ENCODE measurements at places on chromosomes 5 and 9.

DNA sequence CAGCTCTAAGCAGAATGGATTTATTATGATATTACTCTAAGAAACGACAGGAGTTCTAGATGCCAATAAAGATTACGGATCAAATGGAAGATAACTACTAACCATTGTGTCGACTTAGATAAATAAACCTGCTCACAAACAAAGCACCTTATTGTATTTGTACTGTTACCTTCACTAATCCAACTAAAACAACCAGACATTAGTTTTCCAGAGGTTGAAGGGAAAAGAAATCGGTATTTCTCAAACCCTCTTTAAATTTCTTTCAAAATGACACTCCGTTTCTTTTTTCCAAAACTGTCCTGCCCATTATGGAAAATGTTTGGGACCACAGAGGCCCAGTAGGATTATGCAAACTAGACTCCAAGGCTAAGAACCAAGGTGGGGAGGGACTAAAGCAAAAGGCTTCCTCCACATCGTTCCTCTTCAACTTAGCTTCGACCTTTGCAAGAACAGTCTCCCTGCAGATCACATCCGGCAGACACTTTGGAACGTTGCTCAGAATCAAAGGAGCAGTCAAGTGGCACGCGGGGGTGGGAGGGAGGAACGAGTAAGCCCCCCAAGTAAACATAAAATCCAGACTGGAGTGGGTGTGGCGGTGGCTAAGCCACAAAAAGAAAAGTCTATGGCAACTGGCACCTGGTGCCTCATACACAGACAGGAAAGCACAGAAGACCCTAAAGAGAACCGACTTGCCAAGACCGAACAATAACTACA, 2.7 kb downstream of the MLLT3 start:
- DNase-seq, result no peak

DNA sequence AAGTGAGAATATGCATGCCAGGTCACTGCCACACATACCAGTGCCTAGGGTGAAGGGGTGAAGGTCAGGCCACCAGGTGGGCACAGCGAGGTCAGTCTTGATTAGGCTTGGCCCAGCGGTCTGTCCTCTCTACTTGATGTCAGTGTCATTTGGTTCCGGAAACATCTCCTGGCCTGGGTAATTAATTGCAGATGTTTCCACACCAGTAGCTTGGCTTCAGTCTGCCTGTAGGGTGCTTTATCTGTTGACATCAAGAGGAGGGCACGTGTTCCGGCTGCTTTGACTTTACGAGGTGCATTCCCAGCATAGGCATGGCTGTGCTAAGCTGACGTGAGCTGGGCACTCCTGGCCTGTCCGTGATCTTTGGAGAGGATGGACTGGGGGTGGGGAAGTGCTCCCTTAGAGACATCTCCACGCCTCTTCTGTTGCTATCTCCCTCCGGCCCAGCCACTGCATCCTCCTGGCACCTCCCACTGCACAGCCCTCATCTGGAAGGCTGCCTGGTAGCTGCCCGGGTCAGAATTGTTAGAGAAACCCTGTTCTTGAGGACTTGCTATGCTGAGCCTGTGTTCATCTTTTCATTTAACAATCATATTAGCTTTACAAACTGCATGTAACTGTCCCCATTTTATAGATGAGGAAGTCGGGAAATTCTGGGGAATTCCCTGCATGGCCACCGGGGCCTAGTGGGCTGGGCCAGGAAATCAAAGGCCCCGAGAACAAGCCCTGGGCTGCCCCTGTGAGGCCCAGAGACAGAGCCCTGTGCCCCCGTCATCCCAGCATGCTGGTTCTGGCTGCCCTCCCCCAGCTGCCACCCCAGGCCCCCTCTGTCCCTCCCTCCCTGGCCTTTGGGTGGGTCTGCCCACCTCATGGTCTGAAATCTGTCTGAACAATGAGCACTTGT, 29.1 kb downstream of the JADE2 start:
- peak; percentile 70 for DNase-seq

GRCh38 chr9:101387871-101388506, 3.2 kb upstream of the BAAT start:
- DNase-seq, result no peak

GRCh38 chr5:122089096-122090013, 11.3 kb upstream of the LOX start:
- DNase-seq, result no peak

DNA sequence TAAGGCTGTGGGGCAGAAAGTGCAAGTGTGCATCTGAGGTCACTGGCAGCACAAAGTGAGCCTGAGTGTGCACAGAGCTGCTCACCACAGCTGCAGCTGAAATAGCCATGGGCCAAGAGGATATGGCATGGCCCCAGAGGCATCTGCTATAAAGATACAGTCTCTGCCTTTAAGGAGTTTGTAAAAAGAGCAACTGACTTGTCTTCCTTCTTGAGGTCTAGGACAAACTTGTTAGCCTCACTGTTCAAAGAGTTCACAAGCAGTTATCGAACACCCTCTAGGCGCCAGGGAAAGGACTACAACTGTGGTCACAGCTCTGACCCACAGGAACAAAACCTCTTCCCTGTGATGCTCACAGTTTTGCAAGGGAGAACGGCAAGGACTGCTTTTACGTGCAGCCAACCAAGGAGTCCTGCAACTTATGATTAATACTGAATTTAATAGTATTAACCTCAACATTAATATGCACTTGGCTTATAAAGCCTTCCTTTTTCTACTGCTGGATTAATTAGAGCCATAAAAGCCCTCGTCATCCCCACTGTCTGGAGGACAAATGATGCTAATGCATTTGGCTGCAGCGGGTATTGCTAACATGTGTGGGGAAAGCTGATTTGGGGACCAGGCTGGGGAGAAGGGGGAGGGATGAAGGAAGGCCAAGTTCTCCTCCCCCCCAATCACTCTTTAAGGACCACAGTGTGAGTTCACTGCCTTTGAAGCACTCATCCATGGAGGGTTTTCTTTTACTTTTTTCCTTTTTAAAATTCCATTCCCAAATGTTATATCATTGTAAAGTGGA, 189.8 kb upstream of the TRIM32 start:
- no peak for DNase-seq

- DNase-seq, result no peak
Observed at GRCh38 chr5:154228696-154229095, 38.2 kb downstream of the GALNT10 start.

DNA sequence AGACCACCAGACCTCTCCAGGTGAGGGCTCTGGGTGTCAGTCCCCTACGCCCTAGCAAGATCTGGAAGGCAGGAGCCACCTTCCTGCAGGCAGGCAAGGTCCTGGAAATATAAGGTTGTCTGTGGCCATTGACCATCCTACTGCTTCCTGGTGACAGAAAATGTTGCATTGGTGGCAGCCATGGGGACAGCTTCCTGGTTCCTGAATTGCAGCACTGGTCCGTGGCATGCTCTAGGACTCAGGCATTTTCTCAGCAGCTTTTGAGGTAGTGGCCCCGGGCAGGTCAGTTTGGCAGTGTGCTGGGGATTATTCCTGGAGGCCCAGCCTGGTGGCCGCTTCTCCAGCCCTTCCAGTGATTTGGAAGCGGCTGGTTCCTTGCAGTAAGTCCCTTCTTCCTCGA, 36.6 kb upstream of the KCNMB1 start:
- DNase-seq, result no peak

DNA sequence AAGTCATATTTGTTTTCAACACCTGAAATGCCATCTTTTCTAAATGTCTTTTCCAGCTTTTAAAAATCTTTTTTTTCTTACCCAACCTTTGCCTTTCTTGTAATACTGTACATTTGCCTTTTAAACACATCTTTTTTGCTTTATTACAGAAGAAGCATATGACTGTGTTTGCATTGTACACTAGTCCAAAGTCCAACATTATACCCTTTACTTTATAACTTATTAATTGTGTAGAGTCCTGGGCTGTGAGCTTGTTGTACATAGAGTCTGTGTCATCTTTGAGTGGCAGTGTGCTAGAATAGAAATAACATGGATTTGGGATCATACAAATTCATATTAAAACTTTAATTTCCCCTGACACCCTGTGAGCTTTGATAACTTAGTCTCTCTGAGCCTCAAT, 23.7 kb downstream of the CWC27 start:
- DNase-seq, result no peak

- DNase-seq, result no peak
Observed at GRCh38 chr5:1520791-1521453, 2.8 kb downstream of the LPCAT1 start.

DNA sequence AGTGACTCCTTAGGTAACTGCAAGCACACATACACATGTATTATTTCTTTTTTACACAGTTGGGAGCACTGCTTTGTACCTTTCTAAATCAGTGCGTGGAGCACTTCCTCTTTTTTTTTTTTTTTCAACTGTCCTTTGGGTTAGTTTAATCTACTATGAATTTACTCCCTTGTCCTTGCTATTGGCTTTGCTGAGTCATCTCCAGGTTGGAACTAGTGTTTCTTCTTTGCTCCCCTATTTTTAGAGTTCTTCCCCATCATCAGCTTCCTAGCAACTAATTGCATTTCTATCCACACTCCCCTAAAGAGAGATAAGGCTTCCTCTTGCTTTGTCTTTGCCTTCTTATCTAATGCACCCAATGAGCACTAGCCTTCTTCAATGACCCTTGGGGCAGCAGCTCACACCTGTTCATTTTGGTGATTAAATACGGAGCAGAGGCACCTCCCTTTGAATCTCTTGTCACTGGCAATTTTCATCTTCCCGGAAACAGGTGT, 24.3 kb downstream of the S100Z start:
- DNase-seq, result no peak

GRCh38 chr9:93721417-93721965, 145.1 kb downstream of the PHF2 start:
- DNase-seq, result no peak

DNA sequence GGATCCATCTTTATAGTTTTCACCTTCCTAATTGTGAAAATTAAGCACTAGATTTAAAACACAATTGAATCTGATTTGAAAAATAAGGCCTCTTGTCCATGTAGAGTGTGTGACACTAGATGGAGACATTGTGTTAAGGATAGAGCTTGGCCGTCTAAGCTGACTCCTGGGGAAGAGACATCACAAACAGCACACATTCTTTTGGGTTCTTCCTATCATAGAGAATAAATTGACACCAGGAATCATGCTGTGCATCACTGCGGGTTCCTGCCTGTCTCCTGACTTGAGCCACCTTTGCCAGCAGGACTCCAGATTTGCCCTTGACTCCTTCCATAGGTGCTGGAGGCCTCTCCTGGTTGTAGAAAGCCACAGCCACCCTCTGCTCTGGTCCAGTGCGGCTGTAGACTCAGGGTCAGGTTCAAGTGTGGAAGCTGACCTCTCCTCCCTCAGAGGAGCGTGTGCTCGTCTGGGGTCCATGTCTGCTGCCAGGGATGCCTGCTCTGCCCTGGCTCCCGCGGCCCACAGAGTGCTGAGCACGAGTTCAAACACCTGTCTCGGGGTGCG, 11.2 kb downstream of the ROPN1L start:
- no peak for DNase-seq

DNA sequence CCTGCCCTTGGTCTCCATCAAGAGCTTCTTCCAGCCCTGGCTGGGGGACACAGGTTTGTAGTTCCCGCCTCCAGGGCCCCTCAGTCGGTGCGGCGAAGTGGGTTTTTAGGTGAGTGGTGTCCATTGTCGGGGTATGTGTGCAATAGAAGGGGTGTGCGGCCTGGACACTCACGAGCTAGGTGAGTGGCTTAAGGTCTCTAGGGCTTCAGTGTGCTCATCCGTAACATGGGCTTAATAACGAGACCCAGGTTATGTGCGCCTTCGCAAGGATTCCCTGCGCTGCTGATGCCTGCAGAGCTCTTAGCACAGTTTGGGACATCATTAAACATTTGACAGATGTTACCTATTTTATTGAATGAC, 656 bp downstream of the CEP78 start:
- DNase-seq, result no peak

DNA sequence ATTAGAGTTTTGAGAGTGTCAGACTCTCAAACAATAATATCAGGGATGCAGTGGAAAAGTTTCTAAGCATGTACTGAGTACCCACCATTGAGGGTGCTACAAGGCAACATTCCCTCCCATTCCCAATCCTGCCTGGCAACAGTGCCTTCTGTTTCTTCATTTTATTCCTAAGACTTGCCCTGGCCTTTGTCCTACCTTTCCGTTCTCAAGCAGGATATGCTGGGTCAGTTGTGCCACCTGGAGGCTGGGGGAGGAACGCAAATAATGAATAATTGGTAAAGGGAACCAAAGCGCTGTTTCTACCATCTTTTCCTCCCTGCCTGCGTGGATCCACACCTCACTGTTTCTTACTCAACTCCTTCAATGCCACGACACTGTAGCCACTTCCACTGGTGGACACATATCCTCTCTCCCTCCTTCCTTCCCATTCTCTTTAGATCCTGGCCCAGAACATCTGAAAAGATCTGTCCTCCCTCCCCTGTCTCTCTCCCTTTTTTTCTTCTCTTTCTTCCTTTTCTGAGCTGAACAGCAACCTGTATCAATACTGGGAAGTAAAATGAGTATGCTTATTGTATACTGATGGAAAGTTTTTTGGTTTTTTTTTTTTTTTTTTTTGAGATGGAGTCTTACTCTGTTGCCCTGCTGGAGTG, 149.5 kb downstream of the C9orf152 start:
- DNase-seq, result peak; percentile 14

DNA sequence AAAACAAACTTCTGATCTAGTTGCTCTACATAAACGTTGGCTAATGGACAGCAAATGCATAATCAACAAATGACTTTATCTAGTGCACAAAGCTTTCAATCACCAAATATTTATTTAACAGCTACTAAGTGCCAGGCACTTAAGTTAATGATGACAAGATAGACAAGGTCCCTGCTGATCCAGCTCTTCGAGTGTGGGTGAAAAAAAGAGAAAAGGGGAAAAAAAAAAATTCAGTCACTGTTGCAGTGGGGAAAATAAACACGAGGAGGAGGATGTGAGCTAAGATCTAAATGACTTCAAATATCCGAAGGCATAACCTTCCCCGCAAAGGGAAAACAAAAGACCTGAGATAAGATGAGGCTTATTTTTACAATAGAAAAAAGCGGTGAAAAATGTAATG, 9.6 kb downstream of the PSIP1 start:
- no peak for DNase-seq

- no peak for DNase-seq
Observed at GRCh38 chr5:138233280-138233679, 20.2 kb upstream of the CDC23 start.

- no peak for DNase-seq
Observed at GRCh38 chr5:65535529-65535987, 27.4 kb downstream of the CENPK start.

- no peak for DNase-seq
Observed at GRCh38 chr5:104512063-104512825, 949.7 kb upstream of the NUDT12 start.

GRCh38 chr9:95230046-95230445, 87.5 kb downstream of the FANCC start:
- no peak for DNase-seq

- no peak for DNase-seq
Observed at GRCh38 chr5:17080361-17080760, 137.1 kb upstream of the BASP1 start.

DNA sequence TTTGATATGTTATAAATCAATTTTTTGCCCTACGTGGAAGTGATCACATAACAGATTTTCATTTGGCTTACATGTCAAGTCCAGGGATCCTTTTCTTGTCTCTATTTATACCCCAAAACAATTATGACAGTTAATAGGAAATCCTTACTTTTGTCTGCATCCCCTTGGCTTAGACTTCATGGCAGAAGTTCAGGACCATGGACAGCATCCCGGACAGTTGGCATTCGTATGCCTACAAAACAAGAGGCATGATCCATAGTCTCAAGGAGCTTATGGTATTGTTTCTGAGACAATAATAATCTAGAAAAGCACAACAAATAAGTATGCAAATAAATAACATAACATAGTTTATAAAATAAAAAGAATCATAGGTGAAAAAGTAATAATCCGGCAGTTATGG, 214.3 kb upstream of the GRIA1 start:
- no peak for DNase-seq

GRCh38 chr9:90198956-90199355, 443.7 kb downstream of the DIRAS2 start:
- DNase-seq, result no peak

Measured in gastrocnemius medialis (tissue), 4 donors.